ENCODE measurements at places on chromosomes 5 and 9. TPM values are rescaled to one million over a fixed set of nuclear protein-coding genes. Genes with fewer than 3 reads are reported as not detected.

GRCh38 chr5:96930058-96930457, 5.8 kb upstream of the LNPEP start:
- DNase-seq, result no peak

DNA sequence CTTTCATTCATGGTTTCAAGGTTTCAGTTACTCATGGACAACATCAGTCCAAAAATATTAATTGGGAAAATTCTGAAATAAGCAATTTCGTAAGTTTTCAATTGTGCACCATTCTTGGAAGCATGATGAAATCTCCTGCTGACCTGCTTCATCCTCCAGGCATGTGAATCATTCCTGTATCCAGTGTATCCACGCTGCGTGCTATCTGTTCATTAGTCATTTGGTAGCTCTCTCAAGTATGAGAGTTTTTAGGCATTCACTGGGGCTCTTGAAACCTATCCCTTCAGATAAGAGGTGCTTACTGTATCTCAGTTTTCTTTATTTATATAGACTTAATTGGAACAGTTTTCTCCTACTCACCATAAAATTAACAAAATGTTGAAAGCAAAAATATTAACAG, 293.0 kb downstream of the CDH12 start:
- no peak for DNase-seq

Gene GRXCR2
- 1.1 TPM for polyA plus RNA-seq

Gene FCN1
- polyA plus RNA-seq, result 1.7 TPM

Gene ABL1
- polyA plus RNA-seq, result 21.7 TPM

Data from right cardiac atrium (tissue), 5 donors.